ENCODE measurements at places on chromosomes 5 and 9.

DNA sequence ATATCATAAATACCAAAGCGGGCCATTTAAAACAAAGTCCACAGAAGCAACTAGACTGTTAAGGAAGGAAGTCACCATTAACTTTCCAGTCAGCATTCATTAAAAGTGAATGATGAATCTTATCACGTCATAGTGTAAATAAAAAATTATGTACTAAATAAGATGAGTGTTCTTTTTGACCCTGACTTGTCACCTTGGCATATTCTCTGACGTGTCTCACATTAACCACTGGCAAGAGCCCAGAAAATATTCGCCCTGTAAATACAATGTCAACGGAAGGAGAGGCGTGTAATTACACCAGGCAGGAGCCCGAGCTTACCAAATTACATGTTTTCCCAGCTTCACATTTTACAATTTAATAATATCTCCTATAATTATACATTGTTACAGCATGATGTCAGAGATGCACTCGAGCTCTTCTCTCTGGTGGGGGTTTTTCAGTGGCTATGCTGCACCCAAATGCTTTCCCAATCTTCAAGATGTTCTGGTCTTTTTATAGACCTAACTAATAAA lies 29.3 kb upstream of the UBE2QL1 start:
- peak; percentile 73 for DNase-seq

DNA sequence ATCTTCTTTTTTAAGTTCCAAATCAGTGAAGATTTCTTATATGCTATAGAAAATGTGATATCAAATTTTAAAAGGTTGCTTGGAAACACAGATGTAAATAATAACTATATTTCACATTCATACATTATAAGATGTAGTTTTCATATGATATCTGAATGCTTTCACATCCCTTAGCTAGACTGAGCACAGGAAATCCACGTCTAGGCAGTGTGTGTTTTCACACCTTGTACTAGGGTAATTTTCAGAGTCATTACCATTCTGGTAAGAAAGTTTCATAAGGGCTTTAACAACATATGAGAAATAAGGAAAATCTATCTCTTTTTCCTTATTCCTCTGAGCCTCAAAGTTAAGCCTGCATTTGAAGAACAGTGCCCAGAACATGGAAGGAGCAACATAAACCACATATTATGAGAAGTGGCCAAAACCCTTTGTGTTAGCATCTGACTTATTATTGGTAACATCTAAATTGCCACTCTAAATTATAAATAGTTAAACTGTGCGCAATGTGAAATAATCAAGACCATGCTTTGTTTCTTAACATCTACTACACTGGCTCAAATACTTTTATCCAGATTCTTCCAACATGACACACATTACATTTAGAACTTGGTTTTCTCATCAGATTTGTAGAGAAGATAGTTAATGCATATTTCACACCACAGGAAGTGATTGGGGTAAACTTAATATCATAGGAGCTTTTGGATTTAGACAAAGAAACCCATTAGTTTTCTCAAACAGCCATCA lies 113.3 kb downstream of the PPP2R2B start:
- peak; percentile 58 for DNase-seq

DNA sequence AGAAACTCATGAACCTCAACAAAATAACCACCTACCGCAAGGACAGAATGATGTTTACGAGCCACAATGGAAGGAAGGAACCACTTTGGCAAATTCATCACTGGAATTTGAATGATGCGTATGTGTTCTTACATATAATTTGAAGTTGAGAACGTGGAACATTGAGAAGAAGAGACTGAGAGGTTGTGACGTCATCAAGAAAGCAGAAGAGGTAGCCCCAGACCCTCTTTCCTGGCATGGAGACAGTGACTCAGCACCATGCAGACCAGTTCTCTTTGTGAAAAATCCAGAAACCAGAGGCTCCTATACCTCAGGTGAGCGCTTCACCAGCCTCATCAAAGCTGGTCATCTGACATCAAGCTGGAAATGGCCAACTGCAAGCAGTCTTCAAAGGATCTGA lies 124.5 kb downstream of the PDZD2 start:
- DNase-seq = no peak

- DNase-seq = no peak
Observed at GRCh38 chr9:89738137-89738932, 133.5 kb downstream of the GADD45G start.

- peak; percentile 94 for DNase-seq
Observed at GRCh38 chr9:91954841-91955471, 4.9 kb upstream of the ROR2 start.

- DNase-seq = no peak
Observed at GRCh38 chr5:100424787-100425186, 110.4 kb upstream of the FAM174A start.

- peak; percentile 69 for DNase-seq
Observed at GRCh38 chr5:91166059-91166807, 216.9 kb downstream of the ARRDC3 start.

DNA sequence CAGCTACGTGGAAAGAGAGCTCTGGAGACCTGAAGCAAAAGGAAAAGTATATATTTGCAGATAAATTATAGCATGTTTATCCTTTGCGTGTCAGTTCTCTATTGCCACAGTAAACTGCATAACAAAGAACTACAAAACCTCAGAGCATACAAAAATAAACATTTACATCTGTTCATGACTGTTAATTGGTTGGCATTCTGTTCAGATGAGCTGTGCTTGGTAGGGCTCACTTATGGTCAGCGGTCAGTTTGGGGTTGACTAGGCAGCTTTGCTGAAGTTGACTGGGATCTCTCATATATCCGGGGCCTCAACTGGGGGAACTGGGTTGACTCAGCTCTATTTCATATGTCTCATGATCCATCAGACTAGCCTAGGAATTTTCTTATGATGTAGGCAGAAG lies 257.7 kb downstream of the TLE1 start:
- DNase-seq = peak; percentile 73

GRCh38 chr5:17241635-17242034 lies 24.2 kb downstream of the BASP1 start:
- no peak for DNase-seq

- DNase-seq = no peak
Observed at GRCh38 chr5:31888564-31888963, 249.6 kb downstream of the PDZD2 start.

DNA sequence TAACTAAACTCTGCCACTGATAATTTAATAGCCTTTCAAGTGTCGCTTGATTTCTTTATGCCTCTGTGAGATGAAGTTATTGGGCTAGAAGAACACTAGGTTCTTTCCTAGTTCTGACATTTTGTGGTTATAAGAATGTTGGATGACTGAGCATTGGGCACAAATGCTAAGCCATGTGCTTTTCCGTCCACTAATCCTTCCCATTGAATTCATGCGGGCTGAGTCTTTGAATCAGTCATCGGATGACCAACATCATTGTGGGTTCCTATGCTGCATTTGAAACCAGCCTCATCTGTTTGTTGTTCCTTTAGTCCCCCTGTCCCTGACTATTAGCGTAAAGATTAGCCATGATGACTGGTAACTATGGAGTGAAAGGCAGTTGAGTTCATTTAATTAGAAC lies 58.5 kb downstream of the ALDH1A1 start:
- peak; percentile 78 for DNase-seq

Data from fibroblast of skin of right biceps (primary cell).